ENCODE measurements at places on chromosomes 3 and 15.

- no peak for DNase-seq
These were observed 37.6 kb upstream of the SFMBT1 start for GRCh38 chr3:53083521-53083920.

DNA sequence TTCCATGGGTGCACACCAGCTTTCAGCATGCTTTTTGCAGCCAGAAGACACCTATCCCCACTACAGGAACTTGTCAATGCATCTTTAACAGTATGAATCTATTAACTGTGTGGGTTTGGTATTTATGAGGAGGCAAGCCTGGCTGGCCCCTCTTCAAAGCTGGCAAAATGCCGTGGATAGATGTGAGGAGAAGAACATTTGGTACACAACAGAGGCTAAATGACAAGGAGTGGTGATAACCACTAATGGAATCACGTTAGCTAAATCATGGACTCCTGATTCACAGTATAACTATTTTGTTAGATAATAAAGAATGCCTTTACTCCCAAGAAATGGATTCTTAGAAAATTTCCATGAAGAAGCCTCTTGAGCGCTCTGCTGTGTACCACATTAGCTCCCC is 187.2 kb downstream of the CLSTN2 start:
- no peak for DNase-seq

GRCh38 chr15:98427321-98427720 is 221.0 kb upstream of the IGF1R start:
- DNase-seq, result no peak

DNA sequence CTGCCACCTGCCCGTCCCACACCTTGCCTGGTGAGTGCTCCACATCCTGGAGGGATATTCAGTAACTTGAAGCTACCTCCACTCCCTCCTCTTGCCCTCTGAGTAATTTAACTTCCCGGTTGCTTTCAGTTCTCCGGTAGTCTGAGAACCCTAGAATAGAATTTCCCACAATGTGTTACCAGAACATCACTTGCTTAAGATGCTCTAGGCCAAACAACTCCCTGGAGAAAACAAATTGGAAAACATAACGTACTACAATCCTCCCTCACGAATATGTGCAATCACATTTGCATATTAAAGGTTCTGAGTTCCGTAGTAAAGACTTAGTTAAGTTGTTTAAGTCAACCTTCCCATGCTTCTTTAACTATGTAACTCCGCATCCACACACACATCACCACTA is 44.8 kb downstream of the SLCO2A1 start:
- DNase-seq, result no peak

GRCh38 chr3:150410311-150411105 is 2.4 kb downstream of the TSC22D2 start:
- peak; percentile 31 for DNase-seq

GRCh38 chr3:138066383-138066782 is 49.0 kb downstream of the DZIP1L start:
- DNase-seq, result no peak

DNA sequence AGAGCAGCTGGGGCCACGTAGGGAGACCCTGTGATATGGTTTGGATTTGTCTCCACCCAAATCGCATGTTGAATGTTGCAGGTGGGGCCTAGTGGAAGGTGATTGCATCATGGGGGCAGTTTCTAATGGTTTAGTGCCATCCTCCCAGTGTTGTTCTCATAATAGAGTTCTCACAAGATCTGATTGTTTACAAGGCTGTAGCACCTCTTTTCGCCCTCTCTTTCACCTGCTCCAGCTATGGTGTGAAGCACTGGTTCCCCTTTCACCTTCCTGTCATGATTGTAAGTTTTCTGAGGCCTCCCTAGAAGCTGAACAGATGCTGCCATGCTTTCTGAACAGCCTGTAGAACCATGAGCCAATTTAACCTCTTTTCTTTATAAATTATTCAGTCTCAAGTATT is 198.9 kb upstream of the CBLB start:
- DNase-seq, result no peak

GRCh38 chr3:107045791-107046190 is 331.4 kb upstream of the CCDC54 start:
- DNase-seq, result no peak

GRCh38 chr3:139552632-139553365 is 13.3 kb upstream of the RBP1 start:
- DNase-seq, result no peak

- DNase-seq, result no peak
These were observed 1.6 kb downstream of the NOX5 start for GRCh38 chr15:69016021-69016595.

- no peak for DNase-seq
These were observed 3.0 kb downstream of the DZIP1L start for GRCh38 chr3:138112362-138112761.

GRCh38 chr3:187518207-187518606 is 150.0 kb downstream of the RTP4 start:
- no peak for DNase-seq

DNA sequence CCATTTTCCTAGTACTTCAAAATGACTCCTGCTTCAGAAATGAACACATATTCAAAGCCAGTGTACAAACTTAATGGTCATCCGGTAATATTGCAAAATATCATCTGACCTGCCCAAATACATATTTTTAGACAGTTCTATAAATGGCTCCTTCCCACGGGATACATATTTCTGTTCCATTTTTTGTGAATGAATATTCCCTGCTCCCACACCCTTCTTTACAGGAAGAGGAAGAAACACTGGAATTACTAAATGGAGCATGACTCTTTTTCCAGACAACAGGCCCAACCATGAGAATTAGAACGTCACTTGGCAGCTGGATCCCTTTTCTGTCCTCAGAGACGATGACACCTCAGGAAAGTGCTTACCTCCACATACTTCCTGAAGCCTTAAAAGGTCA is 38.0 kb upstream of the CBLB start:
- DNase-seq, result no peak

- no peak for DNase-seq
These were observed 64.1 kb downstream of the NOX5 start for GRCh38 chr15:69078638-69079037.

DNA sequence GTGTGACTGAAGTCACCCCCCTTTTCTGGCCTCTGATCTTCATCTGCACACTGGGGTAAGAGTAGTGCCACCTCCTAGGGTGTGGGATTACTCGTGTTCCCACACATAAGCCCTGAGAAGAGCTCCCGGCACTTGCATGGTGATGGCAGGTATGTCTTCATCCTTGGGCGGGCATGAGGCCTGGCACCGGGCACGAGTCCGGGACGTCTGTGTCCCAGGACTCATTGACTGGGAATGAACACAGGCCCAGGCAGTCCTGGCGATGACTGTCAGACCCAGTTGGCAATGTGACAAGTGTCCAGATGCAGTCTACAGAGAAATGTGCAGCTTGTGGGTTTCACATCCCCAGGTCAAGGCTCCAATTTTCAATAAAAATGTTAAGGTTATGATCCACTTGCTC is 78.9 kb downstream of the TBC1D2B start:
- no peak for DNase-seq

GRCh38 chr3:12413721-12414255 is 70.5 kb upstream of the TSEN2 start:
- no peak for DNase-seq

DNA sequence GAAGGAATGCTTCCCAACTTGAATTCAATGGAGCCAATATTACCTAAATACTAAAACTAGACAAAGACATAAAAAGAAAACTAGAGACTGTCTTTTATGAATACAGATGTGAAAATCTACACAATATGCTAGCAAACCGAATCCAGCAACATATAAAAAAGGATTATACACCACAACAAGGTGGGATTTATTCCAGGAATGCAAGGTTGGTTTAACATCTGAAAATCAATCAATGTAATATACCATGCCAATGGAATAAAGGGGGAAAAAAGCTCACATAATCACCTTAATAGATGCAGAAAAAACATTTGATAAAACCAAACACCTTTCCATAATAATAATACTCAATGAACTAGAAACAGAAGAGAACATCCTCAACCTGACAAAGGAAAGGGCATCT is 69.3 kb upstream of the TSPAN3 start:
- DNase-seq, result no peak

DNA sequence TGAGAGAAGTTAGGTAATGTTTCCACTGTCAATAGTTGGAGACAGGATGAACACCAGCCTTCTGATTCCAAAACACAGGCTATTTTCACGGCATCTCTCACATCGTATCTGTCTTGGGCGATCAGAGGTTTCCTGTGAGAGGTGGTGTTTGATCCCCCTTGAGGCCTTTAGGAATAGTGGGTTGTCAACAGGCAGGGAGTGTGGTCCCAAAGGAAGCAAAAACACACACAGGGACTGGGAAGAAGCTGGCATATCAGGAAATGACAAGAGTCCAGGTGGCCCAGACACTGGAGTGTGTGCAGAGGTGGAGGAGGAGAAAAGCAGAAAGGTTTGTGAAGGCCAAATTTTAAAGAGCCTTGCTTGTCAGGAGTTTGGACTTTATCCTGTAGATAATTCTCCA is 6.6 kb upstream of the MAGEF1 start:
- no peak for DNase-seq

GRCh38 chr3:126644615-126645014 is 10.3 kb downstream of the TXNRD3 start:
- no peak for DNase-seq

DNA sequence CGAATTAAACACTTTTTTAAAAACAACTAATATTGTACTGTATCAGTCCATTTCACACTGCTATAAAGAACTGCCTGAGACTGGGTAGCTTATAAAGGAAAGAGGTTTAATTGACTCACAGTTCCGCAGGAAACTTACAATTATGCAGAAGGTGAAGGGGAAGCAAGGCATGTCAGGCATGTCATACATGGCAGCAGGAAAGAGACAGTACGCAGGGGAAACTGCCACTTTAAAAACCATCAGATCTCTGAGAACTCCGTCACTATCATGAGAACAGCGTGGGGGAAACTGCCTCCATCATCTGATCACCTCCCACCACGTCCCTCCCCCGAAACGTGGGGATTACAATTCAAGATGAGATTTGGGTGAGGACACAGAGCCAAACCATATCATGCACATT is 162.8 kb upstream of the TPM1 start:
- no peak for DNase-seq

GRCh38 chr3:66418475-66418931 is 82.3 kb downstream of the LRIG1 start:
- DNase-seq, result no peak

DNA sequence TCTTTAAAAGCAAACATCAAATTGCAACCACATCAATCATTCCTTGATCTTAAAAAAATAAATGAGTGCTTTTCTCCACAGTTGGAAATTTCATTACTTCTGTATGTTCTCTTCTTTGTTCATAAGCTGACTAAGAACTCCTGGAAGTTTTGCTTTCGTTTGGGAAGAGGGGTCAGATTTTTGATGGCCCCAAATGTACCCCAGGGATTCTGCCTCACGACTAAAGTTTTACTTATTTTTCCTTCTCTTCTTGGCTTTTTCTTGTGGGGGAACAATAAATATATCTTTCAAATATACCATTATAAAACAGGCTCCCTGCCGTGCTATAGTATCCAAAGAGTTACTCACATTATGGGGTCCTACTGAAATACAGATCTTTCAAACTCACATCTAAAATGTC is 215.0 kb upstream of the CDIN1 start:
- no peak for DNase-seq

- DNase-seq, result no peak
These were observed 98.6 kb downstream of the MYRIP start for GRCh38 chr3:39907981-39908380.

GRCh38 chr15:67573194-67573593 is 30.7 kb downstream of the MAP2K5 start:
- no peak for DNase-seq

DNA sequence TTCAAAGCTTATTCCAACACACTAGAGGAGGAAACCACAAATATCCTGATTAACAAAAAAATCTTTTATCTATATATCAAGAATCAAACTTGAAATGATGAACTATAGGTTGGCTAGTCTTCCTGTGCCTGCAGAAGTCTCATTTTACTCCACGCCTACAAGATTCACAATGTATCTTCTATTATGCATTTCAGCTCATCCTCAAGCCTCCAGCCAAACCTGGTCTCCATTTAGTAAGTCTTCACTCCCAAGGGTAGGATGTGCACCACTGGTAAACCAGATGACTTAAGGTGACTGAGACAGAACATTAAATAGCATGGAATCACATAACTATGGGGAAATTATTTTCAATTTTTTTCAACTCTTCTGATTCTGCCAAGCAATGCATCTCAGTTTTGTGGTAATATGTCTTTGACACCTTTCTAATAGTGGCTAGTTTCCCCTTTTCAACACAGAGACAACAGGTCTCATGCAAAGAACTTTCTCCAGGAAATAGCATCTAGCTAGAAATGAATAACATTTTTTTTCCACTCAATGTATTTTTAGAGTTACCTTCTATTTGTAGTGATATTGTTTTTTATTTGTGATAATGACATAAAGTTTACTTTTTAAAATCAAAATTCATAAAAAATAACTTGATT is 166.9 kb downstream of the TNIK start:
- no peak for DNase-seq

GRCh38 chr3:159654183-159655134 is 334.2 kb upstream of the IL12A start:
- no peak for DNase-seq

GRCh38 chr3:147890114-147890513 is 480.9 kb downstream of the ZIC1 start:
- no peak for DNase-seq

GRCh38 chr3:48466386-48467109 is 20.0 kb downstream of the ATRIP start:
- no peak for DNase-seq

- peak; percentile 31 for DNase-seq
These were observed 31.0 kb downstream of the GRIP2 start for GRCh38 chr3:14508966-14509795.

DNA sequence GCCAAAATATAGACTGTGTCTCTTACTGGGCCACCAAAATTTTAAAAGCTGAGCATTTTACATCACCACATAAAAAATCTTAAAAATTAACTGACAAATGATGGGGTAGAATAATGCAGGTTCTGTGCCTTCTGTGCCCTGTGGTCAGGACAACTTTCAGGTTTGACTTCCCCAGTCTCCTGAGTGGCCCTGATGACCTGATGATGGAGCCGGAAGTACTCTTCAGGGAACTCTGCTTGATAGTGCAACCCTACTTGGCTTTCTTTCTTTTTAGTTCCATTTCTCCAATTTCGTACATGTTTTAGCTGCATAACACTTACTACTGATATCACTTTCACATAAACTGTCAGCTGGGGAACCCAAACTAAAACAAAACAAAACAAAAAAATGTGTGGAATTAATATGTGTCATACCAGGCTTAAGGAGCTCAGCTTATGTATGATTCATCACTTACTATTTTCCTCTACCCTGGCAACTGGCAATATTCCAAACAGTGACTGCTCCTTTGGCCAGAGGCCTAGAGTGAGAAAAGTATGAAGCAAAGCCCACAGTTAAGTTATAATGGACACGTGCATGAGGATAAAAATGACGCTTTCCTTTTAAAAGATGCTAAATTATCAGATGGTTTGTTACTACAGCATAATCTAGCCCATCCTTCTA is 194.3 kb downstream of the BCHE start:
- no peak for DNase-seq

GRCh38 chr3:80643421-80643820 is 875.6 kb upstream of the ROBO1 start:
- DNase-seq, result no peak

GRCh38 chr15:81025721-81026370 is 25.1 kb downstream of the TLNRD1 start:
- no peak for DNase-seq

GRCh38 chr15:41984622-41985021 is 12.3 kb upstream of the EHD4 start:
- no peak for DNase-seq

Measured in CD4-positive, CD25-positive, alpha-beta regulatory T cell (primary cell).